ENCODE measurements at places on chromosomes 12 and 14.

DNA sequence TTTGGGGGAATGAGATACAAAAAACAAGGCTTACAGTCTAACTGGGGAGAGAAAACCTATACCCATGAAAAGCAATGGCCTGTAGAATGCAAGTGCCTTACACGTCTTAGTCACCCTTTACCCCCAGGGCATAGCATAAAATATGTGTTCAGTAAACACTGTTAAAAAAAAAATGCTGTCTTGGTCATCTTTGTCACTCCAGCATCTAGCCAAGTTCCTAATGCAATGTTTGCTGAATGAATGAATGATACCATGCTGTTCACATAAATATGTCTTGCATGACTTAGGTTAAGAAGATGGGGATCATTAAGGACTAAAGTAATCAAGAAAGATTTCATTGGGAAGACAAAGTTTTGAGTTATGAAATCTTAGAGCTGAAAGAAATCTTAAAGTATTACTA, 38.5 kb downstream of the PPP2R5E start:
- no peak for DNase-seq

- DNase-seq: no peak
These were observed 6.7 kb downstream of the PLD4 start for GRCh38 chr14:104931304-104931770.

- no peak for DNase-seq
These were observed 762 bp downstream of the PPP2R5E start for GRCh38 chr14:63542231-63542999.

DNA sequence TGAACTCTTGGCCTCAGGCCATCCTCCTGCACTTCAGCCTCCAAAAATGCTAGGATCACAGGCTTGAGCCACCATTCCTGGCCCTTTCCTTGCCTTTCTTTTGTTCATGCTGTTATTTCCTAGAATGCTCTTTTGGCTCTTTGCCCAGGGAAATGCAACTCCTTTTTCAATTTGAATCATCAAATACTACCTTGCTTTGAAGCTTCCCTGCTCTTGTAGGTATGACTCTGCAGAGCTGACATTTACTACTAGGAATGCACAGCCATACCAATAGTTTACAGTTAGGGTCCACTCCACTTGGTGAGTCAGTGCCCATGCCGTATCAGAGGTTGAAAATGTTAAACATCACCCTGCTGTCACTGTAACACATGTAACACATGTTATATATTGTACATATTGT, 107.0 kb upstream of the CRY1 start:
- DNase-seq: no peak

DNA sequence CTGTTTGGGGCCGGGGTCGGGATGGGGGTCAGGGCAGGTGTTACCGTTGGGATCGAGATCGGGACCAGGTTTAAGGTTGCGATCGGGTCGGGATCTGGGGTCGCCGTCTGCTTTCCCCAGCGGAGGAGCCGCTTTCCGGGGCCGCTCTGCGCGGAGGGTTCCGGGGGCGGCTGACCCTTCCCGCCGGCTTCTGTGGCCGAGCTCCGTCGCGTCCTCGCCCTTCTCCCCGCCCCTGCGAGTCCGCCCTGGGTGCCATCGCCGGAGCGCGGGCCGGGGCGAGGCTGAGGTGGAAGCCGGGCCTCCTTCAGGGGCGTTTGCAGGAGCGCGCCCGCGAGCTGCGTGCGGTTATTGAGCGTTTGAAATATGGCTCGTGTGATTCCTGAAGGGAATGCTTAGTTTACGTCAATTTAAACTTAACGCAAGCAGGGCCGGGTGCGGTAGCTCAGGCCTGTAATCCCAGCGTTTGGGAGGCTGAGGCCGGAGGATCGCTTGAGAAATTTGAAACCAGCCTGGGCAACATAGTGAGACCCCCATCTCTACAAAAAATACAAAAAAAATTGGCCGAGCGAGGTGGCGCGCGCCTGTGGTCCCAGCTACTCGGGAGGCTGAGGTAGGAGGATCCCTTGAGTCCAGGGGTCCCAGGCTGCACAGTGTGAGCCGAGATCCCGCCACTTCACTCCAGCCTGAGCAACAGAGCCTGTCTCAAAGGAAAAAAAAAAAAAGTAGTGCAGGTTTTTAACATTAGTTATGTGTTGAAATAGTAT, 620 bp downstream of the PGAM5 start:
- DNase-seq: no peak

- DNase-seq: no peak
These were observed 76.3 kb upstream of the OTX2 start for GRCh38 chr14:56886471-56887062.

DNA sequence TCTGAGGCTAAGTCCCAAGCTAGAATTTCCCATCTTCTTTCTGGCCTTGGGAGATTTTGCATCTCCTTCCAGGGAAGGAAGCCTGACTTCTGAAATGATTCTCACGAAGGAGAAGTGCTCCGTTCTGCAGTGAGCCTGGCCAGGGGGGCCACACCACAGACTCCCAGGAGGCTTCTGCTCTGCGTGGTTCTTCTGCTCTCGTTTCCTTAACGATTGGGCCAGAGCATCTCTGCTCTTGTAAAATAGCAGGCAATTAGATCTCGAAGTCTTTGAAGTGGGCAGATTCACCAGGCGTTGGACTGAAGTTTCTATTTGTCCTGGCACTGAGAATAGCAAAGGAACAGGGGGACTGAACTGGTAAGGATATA, 6.7 kb upstream of the BATF start:
- no peak for DNase-seq

GRCh38 chr12:55741931-55742680, 816 bp upstream of the GDF11 start:
- DNase-seq: no peak

GRCh38 chr12:60535363-60535762, 939.5 kb downstream of the SLC16A7 start:
- DNase-seq: no peak

- no peak for DNase-seq
These were observed 95.2 kb upstream of the TMCC3 start for GRCh38 chr12:94745562-94745961.

DNA sequence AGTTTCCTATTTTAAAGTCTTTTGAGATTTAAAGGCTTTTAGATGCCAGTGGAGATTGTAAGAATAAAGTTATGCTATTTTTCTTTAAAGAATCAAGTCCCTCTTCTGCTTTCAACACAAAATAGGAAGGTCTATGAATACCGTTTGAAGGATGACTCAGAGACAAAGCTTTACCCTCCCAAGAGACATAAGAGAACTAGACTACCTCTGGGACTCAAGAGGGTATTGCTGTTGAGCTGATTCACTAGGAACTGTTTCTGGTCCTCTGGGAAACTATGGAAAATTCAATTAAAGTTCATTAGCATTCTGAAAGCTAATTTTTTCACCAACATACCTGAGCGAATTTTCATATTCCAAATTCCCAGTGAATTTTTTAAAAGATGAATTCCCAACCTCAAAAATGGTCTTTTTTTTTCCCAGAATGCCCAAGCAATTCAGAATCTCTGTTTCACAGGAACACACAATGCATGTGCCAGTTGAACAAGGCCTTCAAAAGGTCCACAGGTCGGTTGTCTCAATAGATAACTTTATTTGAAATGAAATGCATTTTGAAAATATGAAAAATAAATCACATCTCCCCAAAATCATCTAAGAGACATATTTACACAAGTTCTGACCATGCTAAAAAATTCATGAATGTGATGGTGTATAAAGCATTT, 6.5 kb downstream of the PHLDA1 start:
- DNase-seq: no peak

GRCh38 chr12:122166422-122167349, 7.3 kb downstream of the IL31 start:
- DNase-seq: peak; percentile 9

- no peak for DNase-seq
These were observed 469.8 kb downstream of the FOXG1 start for GRCh38 chr14:29236401-29236800.

- no peak for DNase-seq
These were observed 7.9 kb upstream of the BBS10 start for GRCh38 chr12:76356071-76356470.

GRCh38 chr12:1706632-1706980, 15.7 kb downstream of the ADIPOR2 start:
- no peak for DNase-seq

DNA sequence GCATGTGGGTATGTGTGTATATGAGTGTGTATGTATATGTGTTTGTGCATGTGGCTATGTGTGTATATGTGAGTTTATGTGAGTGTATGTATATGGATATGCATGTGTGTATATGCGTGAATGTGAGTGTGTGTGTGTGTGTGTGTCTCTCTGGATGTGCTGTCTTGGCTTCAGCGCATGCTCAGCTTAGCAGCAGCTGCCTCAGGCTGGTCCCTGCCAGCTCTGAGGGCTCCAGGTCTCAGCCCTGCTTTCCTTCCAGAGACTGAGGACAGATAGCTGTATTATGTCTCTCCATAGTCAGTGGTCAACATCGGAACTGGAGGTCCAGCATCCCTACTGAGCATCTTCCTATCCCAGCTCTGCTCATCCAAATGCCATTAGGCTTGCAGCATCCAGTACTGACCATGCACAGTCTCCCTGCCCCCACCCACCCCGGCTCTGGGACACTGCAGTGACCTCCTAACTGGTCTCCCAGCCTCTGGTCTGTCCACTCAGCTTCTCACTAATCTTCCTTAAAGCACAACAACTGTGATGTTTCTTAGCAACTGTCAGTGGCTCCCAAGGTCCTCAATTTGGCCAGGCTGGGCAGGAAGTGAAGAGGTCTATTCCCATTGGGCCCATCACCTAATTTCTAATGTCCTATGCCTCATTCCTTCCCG, 22.8 kb downstream of the FAIM2 start:
- no peak for DNase-seq

GRCh38 chr12:31510034-31510433, 80.9 kb downstream of the DENND5B start:
- no peak for DNase-seq

DNA sequence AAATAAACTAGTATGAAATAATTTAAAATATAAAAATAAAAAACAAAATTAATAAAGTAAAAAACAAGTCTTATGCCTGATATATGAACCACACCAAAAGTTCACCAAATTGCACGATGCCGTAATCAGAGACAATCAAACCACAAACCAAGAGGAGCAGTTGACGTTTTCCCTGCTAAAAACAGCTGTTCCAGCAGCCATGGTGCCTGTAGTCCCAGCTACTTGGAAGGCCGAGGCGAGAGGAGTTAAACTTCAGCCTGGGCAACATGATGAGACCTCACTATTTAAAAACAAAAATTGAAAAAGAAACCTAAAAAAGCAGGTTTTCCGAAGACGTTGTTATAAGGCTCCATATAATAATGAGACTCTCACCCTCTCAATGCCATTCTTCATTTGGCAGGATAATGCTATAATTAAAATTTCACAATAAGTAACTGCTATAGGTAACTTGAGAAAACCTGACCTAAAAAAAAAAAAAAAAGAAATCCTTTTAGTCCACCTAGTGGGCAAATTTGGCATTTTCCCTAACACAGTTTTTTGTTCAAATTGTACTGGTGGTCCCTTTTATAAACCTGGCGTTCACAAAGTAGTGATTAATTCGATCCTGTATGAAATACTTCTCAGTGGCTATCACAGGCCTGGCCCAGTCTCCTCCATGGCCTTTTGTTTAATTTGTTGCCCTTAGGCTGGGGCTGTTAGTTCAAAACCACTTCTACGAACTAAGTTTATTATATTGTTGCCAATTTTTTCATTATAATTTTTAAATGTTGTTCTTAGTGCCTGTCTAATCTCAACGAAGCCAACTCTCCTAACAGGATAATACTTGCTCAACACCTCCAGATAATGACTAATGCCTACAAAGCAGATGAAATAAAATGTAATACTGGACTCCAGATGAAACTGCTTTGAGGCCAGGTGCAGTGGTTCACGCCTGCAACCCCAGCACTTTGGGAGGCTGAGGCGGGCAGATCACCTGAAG, 62.1 kb downstream of the TNFAIP2 start:
- no peak for DNase-seq

DNA sequence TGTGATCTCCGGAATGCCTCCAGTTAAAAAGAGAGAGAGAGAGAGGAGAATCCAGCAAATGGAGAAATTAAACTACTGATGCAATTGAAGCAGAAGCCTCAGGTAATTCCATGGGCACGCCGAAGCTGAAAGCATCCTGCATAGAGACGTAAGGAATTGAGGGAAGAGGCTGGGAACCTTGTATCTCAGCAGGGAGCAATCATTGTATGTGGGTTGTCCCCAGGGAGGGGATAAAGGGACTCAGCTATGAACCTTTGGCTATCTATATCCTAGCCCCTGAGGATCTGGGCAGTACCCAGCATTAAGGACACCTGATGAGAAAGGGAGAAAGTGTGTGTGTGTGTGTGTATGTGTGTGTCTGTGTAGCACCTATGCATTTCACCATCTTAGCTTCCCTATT, 95.8 kb upstream of the ATXN7L3B start:
- DNase-seq: no peak

- DNase-seq: no peak
These were observed 2.8 kb downstream of the FGD6 start for GRCh38 chr12:95214466-95214865.

DNA sequence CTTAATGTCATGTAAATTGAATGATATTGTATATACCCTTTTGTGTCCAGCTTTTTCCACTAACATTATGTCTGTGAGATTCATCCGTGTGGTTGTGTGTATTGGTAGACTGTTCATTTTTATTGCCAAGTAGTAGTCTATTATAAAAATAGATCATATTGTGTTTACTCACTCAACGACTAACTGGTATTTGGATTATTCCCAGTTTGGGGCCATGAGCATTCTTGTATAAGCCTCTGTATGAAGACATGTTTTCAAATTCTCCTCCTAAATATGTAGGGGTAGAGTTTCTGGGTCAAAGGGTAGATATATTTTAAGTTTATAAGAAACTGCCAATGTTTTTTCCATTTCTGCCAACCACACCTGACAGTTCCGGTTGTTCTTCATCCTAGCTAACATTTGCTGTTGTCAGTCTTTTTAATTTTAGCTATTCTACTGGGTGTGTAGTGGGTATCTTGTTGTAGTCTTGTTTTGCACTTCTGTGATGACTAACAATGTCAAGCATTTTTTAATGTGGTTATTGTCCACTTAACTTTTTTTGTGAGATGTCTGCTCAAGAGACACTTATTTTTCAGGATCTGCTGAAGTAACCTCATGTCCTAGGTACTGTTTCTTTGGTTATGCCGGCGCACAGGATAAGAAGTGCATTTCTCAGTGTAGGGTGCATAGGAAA, 93.2 kb downstream of the DACT1 start:
- no peak for DNase-seq

GRCh38 chr12:43675048-43675904, 83.3 kb downstream of the PUS7L start:
- no peak for DNase-seq

Data from GM12878 (cell line).